ENCODE measurements at places on chromosomes 6 and 20.

- no peak for DNase-seq
Observed at GRCh38 chr6:104541411-104541810, 318.3 kb downstream of the HACE1 start.

GRCh38 chr20:57272883-57273535 lies 6.6 kb upstream of the BMP7 start:
- DNase-seq, result no peak

DNA sequence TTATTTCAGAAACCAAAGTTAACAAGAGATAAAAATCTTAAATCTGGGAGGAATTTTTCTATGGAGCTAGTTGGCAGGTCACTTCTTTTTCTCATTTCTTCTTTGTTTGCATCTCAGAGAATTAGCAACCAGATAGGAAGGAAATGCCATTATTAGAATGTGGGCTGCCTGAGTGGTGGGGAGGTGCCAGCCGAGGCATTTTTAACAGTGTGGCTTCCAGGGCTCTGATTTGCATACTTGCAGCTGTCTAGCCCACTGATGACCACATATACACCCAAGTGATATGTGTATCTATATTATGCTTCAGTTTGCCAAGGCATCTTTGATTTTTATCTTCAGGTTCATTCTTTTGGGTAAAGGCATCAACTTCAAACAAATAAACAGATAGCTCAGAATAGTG lies 206.7 kb downstream of the CLIC5 start:
- no peak for DNase-seq

GRCh38 chr6:126529637-126530362 lies 189.9 kb downstream of the CENPW start:
- DNase-seq, result no peak

- DNase-seq, result no peak
Observed at GRCh38 chr6:88867841-88868731, 95.3 kb downstream of the RNGTT start.

DNA sequence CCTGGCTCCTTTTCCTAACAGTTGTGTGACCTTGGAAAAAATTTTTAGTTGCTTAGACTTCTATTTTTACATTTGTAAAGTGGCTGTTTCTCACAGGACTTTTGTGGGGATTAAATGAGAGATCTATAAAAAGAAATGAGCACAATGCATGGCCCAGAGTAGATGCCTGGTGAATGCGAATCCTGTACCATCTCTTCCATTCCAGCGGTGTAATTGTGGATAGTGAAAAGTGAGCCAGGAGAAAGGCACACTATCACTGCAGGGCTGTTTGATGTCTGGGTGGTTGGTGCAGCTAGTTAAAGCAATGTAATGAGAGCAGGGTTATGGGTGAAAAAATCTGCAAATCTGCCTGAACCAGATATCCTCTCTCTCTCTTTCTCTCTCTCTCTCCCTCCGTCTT lies 347.5 kb upstream of the CITED2 start:
- DNase-seq, result no peak

DNA sequence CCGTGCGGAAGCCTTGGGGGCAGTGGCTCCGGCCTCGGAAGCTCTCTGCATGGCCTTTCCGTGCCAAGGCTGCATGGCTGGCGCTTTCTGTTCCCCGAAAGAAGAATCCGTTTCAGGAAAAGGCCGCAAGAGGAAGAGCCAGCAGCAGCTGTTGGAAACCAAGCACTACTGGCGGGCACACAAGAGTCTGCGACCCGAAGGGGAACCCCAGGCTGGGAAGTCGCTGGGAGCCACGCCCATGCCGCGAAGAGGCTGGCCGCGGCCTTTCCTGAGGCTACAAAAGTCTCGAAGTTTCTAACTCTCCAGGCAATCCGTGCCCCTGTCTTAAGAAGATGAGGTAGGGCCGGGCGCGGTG lies at the start of gene CGAS:
TSS of gene CGAS (minus strand) at position 191 of the 355 bp plus-strand sequence. CDS start at position 75, 116 bp downstream.
- DNase-seq, result no peak

GRCh38 chr20:17138237-17138636 lies 88.6 kb upstream of the PCSK2 start:
- DNase-seq, result no peak

GRCh38 chr6:121695329-121695728 lies 259.9 kb downstream of the GJA1 start:
- DNase-seq, result no peak

- DNase-seq, result peak; percentile 62
Observed at GRCh38 chr6:40477246-40478126, 109.7 kb downstream of the LRFN2 start.

GRCh38 chr20:813390-813789 lies 20.1 kb upstream of the FAM110A start:
- DNase-seq, result no peak

DNA sequence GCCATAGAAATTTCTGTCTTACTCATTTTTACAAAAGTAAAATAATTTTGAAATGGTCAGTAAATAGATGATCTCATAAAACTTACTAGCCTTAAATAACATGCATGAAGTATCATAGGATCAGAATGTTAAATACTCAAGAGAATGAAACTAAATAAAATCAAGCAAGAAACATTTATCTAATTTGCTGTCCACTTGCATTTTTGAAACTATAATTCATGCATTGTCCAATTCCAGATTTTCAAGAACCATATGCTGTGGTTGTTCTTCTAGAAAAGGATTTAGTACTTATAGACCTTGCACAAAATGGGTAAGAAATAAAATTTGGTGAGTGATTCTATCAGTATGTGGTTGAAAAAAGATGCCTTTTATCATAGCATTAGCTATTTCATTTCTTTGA lies 107.0 kb downstream of the STXBP5 start:
- no peak for DNase-seq

- DNase-seq, result no peak
Observed at GRCh38 chr6:159819932-159820640, 20.0 kb downstream of the PNLDC1 start.

DNA sequence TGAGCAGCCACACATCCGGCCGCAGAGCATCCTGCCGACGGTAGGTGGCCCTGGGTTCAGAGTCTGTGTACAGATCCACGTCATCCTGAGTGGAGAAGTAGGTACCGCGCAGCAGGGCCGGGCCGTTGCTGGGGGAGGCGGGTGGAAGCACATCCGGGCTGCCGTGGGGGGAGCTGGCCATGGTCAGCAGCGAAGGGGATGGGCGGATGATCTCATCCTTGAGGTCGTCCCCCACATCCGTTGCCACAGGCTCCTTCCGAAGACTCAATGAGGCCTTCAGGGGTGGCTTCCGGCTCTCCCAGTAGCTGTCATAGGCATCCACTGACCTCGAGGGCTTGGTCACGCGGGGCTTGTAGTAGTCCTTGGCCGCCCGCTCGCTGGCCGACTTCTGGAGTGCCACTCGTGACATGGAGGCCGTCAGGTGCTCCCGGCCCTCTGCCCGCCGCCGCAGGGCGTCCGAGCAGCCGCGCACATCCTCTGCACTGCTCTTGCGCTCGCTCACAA lies 9.2 kb downstream of the SPATA2 start:
- DNase-seq, result no peak

Measured in COR-L47 (cell line).